Left ventricle myocardium superior (tissue), 1 donor: ENCODE measurements at places on chromosomes 6 and 20.

- DNase-seq: no peak
Measured at GRCh38 chr6:3740551-3741476, 10.7 kb downstream of the PXDC1 start.

DNA sequence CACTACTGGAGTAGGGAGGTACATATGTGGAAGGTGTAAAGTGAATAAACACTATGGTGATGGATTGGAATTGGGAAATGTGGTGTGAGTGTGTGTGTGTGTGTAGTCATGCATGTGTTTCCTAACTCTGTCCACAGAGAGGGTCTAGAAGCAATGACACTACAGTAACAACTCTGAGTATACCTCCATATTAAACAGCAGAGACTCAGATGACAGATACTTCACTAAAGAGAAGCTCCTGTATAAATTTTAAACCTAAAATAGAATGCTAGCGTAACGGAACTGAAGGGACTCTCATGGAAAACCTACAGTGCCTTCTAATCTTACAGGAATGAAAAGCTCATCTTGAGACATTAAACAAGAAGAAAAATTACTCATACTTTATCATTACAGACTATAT lies 150.5 kb downstream of the SLC16A10 start:
- DNase-seq: no peak

DNA sequence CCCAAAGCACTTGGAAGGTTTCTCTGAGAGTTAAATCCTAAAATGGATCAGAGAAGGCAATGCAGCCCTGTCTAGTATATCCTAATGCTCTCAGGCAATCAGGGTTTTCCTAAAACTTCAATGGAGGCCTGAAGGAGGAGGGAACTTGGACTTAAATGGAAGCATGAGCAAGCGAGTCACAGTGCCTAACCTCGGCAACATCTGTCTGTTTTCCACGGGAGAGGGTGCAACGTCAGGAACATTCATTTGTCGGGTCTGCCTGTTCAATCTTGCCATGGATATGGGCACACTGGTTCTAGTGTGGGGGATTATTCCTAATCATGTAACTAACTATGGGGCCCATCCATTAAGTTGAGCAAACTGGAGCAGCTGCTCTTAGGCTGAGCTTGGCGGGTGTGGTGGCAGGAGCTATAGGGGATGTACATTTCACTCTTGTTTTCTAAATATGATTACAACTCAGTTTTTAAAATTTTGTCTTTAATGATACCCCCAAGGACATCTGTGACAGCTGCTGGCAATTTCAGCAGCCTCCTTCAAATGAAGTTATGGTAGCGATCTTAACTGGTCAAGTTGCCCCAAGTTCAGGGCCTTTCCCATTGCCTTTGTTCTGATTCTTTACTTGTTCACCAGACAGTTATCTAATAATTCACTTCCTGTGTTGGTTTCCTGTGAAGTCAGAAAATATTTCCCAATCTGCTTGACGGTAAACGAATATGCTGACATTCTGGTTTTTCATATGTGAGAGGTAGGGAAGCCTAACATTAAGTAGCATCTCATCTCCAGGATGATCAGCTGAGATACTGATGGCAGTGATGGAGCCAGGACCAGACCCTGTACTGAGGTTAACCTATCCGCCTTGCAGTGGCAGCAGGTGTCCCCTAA lies 21.6 kb downstream of the DSE start:
- no peak for DNase-seq

GRCh38 chr6:8821981-8822381 lies 386.6 kb upstream of the SLC35B3 start:
- DNase-seq: no peak

- no peak for DNase-seq
Measured at GRCh38 chr6:141024526-141024925, 1108.2 kb upstream of the GJE1 start.

DNA sequence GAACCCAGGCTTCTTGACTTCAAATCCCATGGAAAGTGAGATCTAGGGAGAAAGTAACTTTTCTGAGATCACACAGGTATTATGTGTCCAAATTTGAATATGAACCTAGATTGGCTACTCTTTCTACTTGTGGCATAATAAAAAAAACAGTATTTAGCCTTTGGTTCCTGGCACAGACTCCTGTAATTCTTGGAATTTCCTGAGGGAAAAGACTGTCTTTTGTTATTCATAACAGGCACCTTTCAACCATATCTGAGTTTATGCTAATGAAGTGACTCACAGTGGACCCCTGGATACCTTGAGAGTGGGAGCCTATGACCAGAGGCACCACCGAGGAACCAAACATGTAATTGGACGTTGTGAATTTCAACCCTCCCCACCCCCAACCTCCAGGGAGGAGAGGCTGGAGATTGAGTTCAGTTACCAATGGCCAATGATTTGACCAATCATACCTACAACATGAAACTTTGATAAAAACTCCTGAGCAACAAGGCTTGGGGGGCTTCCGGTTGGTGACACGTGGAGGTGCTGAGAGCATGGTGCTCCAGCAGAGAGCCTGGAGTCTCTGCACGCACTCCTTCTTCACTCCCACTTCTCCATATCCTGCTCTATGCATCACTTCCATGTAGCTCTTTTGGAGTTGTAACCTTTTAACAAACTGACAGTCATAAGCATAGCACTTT lies 48.8 kb downstream of the LAMA4 start:
- DNase-seq: no peak

GRCh38 chr6:138909511-138909910 lies 78.5 kb downstream of the REPS1 start:
- DNase-seq: no peak

GRCh38 chr20:53767206-53767930 lies 173.7 kb upstream of the ZNF217 start:
- DNase-seq: no peak

DNA sequence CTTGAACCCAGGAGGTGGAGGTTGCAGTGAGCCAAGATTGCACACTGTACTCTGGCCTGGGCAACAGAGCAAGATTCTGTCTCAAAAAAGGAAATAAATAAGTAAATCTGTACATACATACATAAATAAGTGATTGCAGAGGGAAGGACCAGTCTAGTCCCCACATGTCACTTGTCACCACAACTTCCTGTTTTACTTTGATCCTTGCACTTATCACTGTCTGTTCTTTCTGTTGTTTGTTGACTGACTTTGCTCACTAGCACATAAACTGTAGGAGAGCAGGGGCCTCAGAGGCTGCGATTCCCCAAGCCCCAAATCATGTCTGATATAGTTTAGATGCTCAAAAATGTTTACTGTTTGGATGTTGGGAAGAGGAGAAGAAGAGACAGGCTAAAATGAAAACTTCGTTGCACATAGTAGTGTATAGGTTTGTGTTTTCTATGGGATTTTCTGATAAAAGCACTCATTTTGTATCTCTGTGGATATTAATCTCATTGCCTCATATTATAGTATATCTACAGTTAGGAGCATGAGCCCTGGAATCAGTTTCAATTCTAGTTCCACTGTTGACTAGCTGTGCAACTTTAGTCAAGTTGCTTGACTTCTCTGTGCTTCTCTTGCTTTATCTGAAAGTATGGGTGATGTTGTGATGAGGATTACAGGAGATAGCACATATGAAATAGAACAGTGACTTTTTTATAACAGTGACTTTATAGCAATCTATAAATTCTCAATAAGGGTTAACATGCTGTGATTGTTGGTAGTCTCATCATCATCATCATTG lies 165.0 kb downstream of the TBC1D7 start:
- DNase-seq: no peak

DNA sequence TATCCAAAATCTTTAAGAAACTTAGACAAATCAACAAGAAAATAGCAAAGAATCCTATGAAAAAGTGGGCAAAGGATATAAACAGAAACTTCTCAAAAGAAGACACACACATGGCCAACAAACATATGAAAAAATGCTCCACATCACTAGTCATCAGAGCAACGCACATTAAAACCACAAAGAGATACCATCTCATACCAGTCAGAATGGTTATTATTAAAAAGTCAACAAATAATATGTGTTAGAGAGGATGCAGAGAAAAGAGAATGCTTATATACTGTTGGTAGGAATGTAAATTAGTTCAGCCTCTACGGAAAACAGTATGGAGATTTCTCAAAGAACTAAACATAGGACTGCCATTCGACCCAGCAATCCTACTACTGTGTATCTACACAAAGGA lies 212.0 kb upstream of the DTNBP1 start:
- no peak for DNase-seq

- no peak for DNase-seq
Measured at GRCh38 chr20:17505636-17506517, 25.3 kb downstream of the BFSP1 start.

- no peak for DNase-seq
Measured at GRCh38 chr6:159056003-159056402, 11.2 kb upstream of the TAGAP start.

GRCh38 chr6:111982681-111983080 lies 71.2 kb upstream of the CCN6 start:
- DNase-seq: no peak

DNA sequence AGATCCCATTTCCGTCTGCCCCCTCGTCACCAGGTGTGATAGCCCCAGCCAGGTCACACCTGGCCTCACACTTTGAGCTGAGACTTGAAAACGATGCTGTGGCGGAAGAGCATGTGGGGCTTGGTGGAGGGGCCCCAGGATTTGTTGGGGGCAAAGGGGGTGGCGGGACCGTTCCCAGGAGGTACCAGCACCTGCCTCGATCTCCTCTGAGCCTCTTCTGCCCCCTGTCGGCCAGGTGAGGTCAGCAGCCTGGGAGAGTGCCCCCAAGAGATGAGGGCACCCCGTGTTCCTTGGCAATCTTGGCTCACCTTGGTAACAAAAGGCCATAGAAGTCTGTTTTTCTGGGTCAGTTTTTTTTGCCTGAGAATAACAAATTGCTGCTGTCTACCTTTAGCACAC lies 25.4 kb downstream of the SPATA2 start:
- no peak for DNase-seq

DNA sequence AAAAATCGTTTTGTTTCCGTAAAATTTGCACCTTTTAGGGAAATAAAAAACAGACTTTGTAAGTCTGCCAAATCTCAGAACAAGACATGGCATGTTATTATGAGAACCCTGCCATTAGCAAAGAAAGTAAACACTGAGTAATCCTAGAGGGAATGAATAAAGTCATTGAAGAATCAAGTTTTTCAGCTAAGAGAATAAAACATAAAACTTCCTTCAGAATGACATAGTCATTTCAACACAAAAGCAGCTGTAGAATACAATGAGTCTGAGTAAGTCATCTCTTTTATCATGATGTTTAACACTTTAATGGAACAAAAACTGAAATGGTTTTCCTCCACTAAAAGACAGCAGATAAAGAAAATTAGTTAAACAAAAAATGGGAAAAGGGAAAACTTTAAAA lies 10.3 kb upstream of the DST start:
- DNase-seq: no peak

GRCh38 chr6:42117843-42118161 lies 24.6 kb downstream of the C6orf132 start:
- DNase-seq: no peak

DNA sequence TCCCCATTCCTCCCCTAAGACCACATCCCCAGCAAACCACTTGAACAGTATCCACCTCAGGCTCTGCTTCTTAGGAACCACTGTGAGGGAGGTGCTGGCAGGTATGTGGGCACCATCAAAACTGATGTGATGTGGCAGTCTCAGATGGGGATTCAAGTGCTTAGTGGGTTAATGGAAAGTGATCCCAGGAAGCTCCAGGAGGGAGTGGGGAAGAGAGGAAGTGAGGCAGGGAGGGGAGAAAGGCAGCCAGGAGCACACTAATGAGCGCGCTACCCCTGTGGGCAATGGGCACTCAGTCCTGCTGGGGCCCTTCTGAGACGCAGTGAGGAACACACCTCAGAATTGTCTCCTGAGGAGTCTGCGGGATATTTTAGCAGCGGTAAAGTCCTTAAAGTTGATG lies 263.1 kb upstream of the MOCS1 start:
- DNase-seq: no peak

- no peak for DNase-seq
Measured at GRCh38 chr20:63843778-63844177, 12.7 kb upstream of the ZBTB46 start.

- no peak for DNase-seq
Measured at GRCh38 chr6:11190625-11191245, 41.7 kb downstream of the NEDD9 start.

DNA sequence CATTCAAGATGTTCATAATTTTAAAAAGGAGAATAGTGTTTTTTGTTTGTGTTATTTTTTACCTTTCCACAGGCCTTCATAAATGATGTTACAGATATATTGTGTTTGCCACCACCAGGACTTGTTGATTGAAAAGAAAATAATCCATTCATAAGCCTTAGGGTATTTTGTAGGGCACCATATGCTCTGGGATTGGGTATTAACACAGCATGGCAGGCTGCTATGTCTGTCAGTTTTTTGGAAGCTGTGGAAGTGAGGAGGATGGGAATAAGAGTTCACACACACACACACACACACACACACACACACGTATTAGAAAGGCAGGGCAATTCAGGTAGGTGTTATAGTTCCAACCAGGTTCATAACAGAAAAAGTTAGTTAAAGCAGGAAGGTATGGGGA lies 237.9 kb downstream of the HDGFL1 start:
- no peak for DNase-seq

DNA sequence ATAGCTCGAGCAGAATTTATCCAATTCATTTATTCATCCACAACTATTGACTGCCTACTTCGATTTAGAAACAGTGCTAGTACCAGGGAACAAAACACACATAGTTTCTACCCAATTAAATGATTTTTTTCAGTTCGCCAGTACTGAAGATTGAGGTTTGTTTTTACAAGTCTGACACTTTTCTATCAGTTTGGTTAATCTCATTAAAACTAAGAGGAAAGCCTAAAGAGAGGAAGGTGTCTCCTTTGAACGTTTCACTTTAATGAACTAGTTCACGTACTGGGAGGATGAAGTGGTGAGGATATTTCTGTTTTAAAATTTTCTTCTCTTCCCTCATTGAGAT lies 570 bp upstream of the ANKS1A start:
- no peak for DNase-seq

DNA sequence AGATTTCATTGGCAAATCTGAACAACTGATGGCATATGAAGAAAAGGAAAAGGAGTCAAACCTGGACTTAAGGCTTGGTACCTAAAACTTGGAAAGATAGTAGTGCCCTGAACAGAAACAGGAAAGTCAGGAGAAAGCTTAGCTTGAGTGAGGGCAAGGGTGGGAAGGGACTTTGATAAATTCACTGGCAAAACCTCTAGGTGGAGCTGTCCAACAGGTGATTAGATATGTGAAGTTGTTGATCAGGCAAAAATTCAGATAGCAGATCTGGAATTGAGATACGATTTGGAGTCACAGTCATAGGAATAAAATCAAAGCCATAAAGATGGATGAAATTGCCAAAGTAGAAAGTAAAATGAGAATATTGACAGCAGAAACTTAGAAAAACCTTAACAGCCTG lies 16.1 kb upstream of the ZNF292 start:
- no peak for DNase-seq

- no peak for DNase-seq
Measured at GRCh38 chr20:13900496-13900895, 89.9 kb downstream of the SEL1L2 start.

GRCh38 chr6:108588586-108588985 lies 27.9 kb downstream of the FOXO3 start:
- DNase-seq: no peak

- no peak for DNase-seq
Measured at GRCh38 chr6:145148776-145149175, 586.5 kb downstream of the EPM2A start.

GRCh38 chr6:108587258-108588059 lies 26.7 kb downstream of the FOXO3 start:
- DNase-seq: no peak
